ENCODE measurements at places on chromosomes 2 and 18.

- no peaks in the 10 kb centered on the region for H3K36me3 ChIP-seq
- H3K27ac ChIP-seq, result no peak overlapping the region
- DNase-seq, result no peak
- no peak overlapping the region for H3K4me3 ChIP-seq
Measured at GRCh38 chr2:18649502-18650135, 60.2 kb upstream of the NT5C1B start.

GRCh38 chr2:234521536-234521935, 24.7 kb upstream of the ARL4C start:
- H3K27ac ChIP-seq, result no peak overlapping the region
- no peaks in the 10 kb centered on the region for H3K4me1 ChIP-seq
- no peaks in the 10 kb centered on the region for H3K27me3 ChIP-seq
- no peaks in the 10 kb centered on the region for H3K36me3 ChIP-seq
- no peak for DNase-seq
- no peak overlapping the region for H3K4me3 ChIP-seq

DNA sequence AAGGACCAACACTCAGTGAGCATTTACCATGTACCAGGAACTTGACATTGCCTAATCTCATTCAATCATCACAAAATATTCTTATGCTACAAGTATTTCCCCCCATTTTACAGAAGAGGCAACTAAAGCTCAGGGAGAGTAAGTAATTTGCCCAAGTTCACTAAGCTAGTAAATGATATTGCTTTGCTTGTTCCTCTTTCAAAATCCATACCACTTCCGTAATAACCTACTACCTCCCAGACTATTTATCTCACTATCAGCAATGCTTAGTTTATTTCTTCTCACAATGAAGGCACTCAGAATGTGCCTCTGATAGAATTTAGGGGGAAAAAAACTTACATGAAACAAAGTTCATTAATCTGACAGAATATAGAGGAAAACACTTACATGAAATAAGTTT, 1070.9 kb upstream of the FANCL start:
- H3K4me3 ChIP-seq, result no peak overlapping the region
- H3K27ac ChIP-seq, result no peak overlapping the region
- no peaks in the 10 kb centered on the region for H3K27me3 ChIP-seq
- DNase-seq, result no peak
- no peaks in the 10 kb centered on the region for H3K36me3 ChIP-seq
- no peaks in the 10 kb centered on the region for H3K4me1 ChIP-seq

- DNase-seq, result no peak
- no peaks in the 10 kb centered on the region for H3K36me3 ChIP-seq
- no peaks in the 10 kb centered on the region for H3K4me1 ChIP-seq
- H3K27ac ChIP-seq, result no peak overlapping the region
- no peaks in the 10 kb centered on the region for H3K27me3 ChIP-seq
Measured at GRCh38 chr2:234392041-234392615, 104.8 kb downstream of the ARL4C start.

GRCh38 chr2:158519481-158519880, 62.7 kb downstream of the PKP4 start:
- no peaks in the 10 kb centered on the region for H3K36me3 ChIP-seq
- H3K27me3 ChIP-seq, result no peaks in the 10 kb centered on the region
- no peaks in the 10 kb centered on the region for H3K4me1 ChIP-seq
- no peak for DNase-seq

- no peaks in the 10 kb centered on the region for H3K36me3 ChIP-seq
- H3K4me3 ChIP-seq, result no peak overlapping the region
- no peaks in the 10 kb centered on the region for H3K27me3 ChIP-seq
- no peak for DNase-seq
Measured at GRCh38 chr2:85769983-85770362, 16.2 kb downstream of the ATOH8 start.

DNA sequence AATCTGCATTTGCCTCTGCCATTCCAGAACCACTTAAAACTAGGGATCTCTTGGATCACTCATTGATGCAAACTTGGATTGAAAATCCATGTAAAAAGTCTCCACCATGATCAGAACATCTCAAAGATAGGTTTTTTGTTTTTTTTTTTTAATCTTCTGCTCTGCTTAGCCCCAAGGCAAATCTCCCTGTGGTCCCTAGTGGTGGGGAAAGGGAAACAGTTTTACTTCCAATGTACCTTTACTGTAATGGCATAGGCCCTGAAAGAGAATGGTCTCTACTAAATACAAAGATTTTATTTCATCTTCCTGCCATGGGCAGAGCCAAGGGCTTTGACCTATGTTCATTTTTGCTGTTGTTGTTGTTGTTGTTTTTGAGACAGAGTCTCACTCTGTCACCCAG, 78.4 kb downstream of the KANSL1L start:
- no peaks in the 10 kb centered on the region for H3K36me3 ChIP-seq
- no peak for DNase-seq
- no peaks in the 10 kb centered on the region for H3K27me3 ChIP-seq
- no peak overlapping the region for H3K27ac ChIP-seq
- no peaks in the 10 kb centered on the region for H3K4me1 ChIP-seq

- H3K4me3 ChIP-seq, result no peak overlapping the region
- no peaks in the 10 kb centered on the region for H3K4me1 ChIP-seq
- H3K27me3 ChIP-seq, result no peaks in the 10 kb centered on the region
- no peak overlapping the region for H3K27ac ChIP-seq
- DNase-seq, result no peak
Measured at GRCh38 chr2:68762665-68763064, 28.1 kb downstream of the ARHGAP25 start.

- H3K27me3 ChIP-seq, result no peaks in the 10 kb centered on the region
- peak overlapping the region; percentile 82 for H3K4me3 ChIP-seq
- no peaks in the 10 kb centered on the region for H3K36me3 ChIP-seq
- peak; percentile 65 for DNase-seq
- no peak overlapping the region for H3K27ac ChIP-seq
- H3K4me1 ChIP-seq, result no peaks in the 10 kb centered on the region
Measured at GRCh38 chr2:60549238-60549927, 4.1 kb downstream of the BCL11A start.

GRCh38 chr2:181998891-181999654, 13.4 kb downstream of the PPP1R1C start:
- DNase-seq, result no peak
- no peaks in the 10 kb centered on the region for H3K4me1 ChIP-seq
- H3K27ac ChIP-seq, result no peak overlapping the region
- no peak overlapping the region for H3K4me3 ChIP-seq
- no peaks in the 10 kb centered on the region for H3K36me3 ChIP-seq
- no peaks in the 10 kb centered on the region for H3K27me3 ChIP-seq

- H3K27me3 ChIP-seq, result no peaks in the 10 kb centered on the region
- DNase-seq, result no peak
- H3K36me3 ChIP-seq, result no peaks in the 10 kb centered on the region
- no peak overlapping the region for H3K27ac ChIP-seq
Measured at GRCh38 chr2:135378591-135378990, 152.4 kb downstream of the ZRANB3 start.

- no peak overlapping the region for H3K27ac ChIP-seq
- no peaks in the 10 kb centered on the region for H3K36me3 ChIP-seq
- H3K4me3 ChIP-seq, result no peak overlapping the region
- no peaks in the 10 kb centered on the region for H3K4me1 ChIP-seq
- no peak for DNase-seq
Measured at GRCh38 chr2:144114760-144115159, 405.2 kb downstream of the ZEB2 start.

- no peaks in the 10 kb centered on the region for H3K36me3 ChIP-seq
- no peak overlapping the region for H3K27ac ChIP-seq
- no peak overlapping the region for H3K4me3 ChIP-seq
- no peaks in the 10 kb centered on the region for H3K4me1 ChIP-seq
- no peak for DNase-seq
Measured at GRCh38 chr2:240259924-240260529, 119.6 kb upstream of the OTOS start.

- H3K36me3 ChIP-seq, result no peaks in the 10 kb centered on the region
- H3K4me1 ChIP-seq, result peaks cover 12% of the 10 kb centered on the region
- H3K4me3 ChIP-seq, result no peak overlapping the region
- peaks cover 64% of the 10 kb centered on the region for H3K27me3 ChIP-seq
Measured at GRCh38 chr2:118858485-118859156, 11.2 kb upstream of the EN1 start.

DNA sequence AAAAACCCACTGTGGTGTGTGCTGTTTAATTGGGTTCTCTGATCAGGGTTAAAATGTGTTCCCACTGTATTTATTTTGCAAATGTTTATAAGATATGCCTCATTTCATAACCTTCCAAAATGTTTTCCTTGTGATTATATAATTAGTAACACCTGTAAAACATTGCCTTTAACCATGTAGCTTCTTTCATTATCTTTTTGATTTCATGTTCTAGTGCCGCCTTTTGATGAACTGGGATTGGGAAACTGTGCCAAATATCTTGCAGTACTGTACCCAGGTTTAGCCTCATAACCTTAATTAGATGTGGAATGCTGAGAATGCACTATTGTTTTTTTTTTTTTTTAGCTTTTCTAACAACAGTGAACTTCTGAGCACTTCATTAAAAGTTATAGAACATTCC, 96.9 kb downstream of the TANC1 start:
- no peaks in the 10 kb centered on the region for H3K36me3 ChIP-seq
- no peaks in the 10 kb centered on the region for H3K27me3 ChIP-seq
- H3K4me1 ChIP-seq, result peaks cover 9% of the 10 kb centered on the region
- no peak overlapping the region for H3K27ac ChIP-seq

- H3K4me1 ChIP-seq, result peaks cover 12% of the 10 kb centered on the region
- no peak overlapping the region for H3K27ac ChIP-seq
- H3K4me3 ChIP-seq, result peak overlapping the region; percentile 72
- H3K27me3 ChIP-seq, result no peaks in the 10 kb centered on the region
- H3K36me3 ChIP-seq, result no peaks in the 10 kb centered on the region
Measured at GRCh38 chr2:25043241-25043867, 1.5 kb downstream of the EFR3B start.

- peak; percentile 87 for DNase-seq
- no peaks in the 10 kb centered on the region for H3K36me3 ChIP-seq
- H3K27ac ChIP-seq, result no peak overlapping the region
- no peaks in the 10 kb centered on the region for H3K27me3 ChIP-seq
- H3K4me3 ChIP-seq, result peak overlapping the region; percentile 50
Measured at GRCh38 chr2:177763531-177764265, 308.9 kb downstream of the PDE11A start.

DNA sequence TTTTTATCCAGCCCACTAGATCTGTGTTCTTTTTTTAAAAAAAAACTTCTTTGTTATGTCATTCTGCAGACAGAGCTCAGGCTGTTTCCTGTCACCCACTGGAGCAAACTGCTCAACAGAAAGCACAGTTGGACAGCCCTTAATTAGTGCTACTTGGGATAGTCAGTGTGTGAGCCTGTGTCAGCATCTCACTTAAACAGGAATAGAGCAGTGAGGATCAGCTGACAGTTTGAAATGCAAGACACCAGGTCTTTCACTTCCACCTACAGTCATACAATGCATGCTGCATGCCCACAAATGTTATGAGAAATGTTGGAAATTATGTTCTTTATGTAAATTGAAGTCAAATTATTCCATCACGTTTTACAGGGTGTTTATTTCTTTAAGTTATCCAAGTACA, 174.9 kb downstream of the NR4A2 start:
- H3K27me3 ChIP-seq, result no peaks in the 10 kb centered on the region
- no peak overlapping the region for H3K4me3 ChIP-seq
- no peak overlapping the region for H3K27ac ChIP-seq

- no peak overlapping the region for H3K4me3 ChIP-seq
- H3K27ac ChIP-seq, result no peak overlapping the region
- no peak for DNase-seq
- H3K36me3 ChIP-seq, result no peaks in the 10 kb centered on the region
- no peaks in the 10 kb centered on the region for H3K4me1 ChIP-seq
Measured at GRCh38 chr18:75083761-75084160, 125.2 kb downstream of the PTGR3 start.

GRCh38 chr2:71790226-71791060, 337.1 kb downstream of the DYSF start:
- no peak for DNase-seq
- H3K4me3 ChIP-seq, result no peak overlapping the region
- H3K36me3 ChIP-seq, result no peaks in the 10 kb centered on the region
- H3K27ac ChIP-seq, result no peak overlapping the region
- no peaks in the 10 kb centered on the region for H3K4me1 ChIP-seq

- no peak overlapping the region for H3K4me3 ChIP-seq
- H3K4me1 ChIP-seq, result no peaks in the 10 kb centered on the region
- H3K27ac ChIP-seq, result no peak overlapping the region
- H3K27me3 ChIP-seq, result no peaks in the 10 kb centered on the region
Measured at GRCh38 chr2:186533717-186534116, 47.7 kb downstream of the ZC3H15 start.

- no peak overlapping the region for H3K4me3 ChIP-seq
- no peaks in the 10 kb centered on the region for H3K27me3 ChIP-seq
- peak; percentile 29 for DNase-seq
- H3K4me1 ChIP-seq, result no peaks in the 10 kb centered on the region
- H3K36me3 ChIP-seq, result no peaks in the 10 kb centered on the region
Measured at GRCh38 chr18:72086421-72086820, 457.7 kb downstream of the CBLN2 start.

DNA sequence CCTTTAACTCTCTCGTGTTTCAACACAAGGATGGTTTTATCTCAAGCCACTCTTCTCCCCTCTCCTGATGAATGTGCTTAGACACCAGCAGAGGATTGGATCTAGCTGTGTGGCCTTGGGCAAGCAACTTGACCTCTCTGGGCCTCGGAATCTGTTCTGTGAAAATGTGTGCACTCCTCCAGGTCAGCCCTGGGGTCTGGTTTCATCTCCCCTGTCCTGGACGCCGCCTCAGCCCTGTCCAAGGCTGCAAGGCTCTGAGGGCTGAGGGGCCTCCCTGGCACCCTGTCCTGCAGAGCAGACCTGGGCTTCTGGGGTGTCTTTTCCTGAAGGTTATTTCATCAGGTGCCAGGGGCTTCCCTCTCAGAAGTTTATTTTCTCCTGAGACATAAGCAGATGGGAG, 28.5 kb downstream of the CNDP1 start:
- no peaks in the 10 kb centered on the region for H3K27me3 ChIP-seq
- no peaks in the 10 kb centered on the region for H3K4me1 ChIP-seq
- no peak overlapping the region for H3K4me3 ChIP-seq
- H3K27ac ChIP-seq, result no peak overlapping the region
- H3K36me3 ChIP-seq, result no peaks in the 10 kb centered on the region
- no peak for DNase-seq

- no peak overlapping the region for H3K4me3 ChIP-seq
- DNase-seq, result no peak
Measured at GRCh38 chr18:41022484-41022883, 932.5 kb upstream of the PIK3C3 start.
